ENCODE measurements at places on chromosomes 12 and 14.

GRCh38 chr12:87140262-87140661 is 884.1 kb upstream of the MGAT4C start:
- peak; percentile 51 for DNase-seq

- DNase-seq = no peak
Observed at GRCh38 chr12:88921890-88922532, 341.7 kb upstream of the KITLG start.

GRCh38 chr12:24544368-24544767 is 404.5 kb downstream of the BCAT1 start:
- DNase-seq = no peak

DNA sequence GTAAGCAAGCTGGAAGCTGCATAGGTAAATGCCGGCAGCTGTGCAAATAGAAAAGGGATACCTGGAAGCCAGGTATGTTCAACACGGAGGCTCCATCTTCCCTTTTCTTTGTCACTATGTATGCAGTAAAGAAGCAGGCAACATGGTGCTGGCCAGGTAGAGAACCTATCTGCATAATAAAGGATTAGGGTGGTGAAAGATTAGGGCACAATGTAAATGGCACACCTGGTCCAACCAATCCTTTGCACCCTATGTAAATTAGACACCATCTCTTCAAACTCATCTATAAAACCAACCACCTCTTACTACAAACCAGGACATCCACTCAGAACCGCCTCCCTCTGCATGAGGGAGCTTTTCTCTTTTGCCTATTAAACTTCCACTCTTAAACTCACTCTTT is 32.3 kb downstream of the RPS29 start:
- DNase-seq = no peak

- peak; percentile 49 for DNase-seq
Observed at GRCh38 chr12:9991876-9992275, 7.0 kb downstream of the CLEC1B start.

DNA sequence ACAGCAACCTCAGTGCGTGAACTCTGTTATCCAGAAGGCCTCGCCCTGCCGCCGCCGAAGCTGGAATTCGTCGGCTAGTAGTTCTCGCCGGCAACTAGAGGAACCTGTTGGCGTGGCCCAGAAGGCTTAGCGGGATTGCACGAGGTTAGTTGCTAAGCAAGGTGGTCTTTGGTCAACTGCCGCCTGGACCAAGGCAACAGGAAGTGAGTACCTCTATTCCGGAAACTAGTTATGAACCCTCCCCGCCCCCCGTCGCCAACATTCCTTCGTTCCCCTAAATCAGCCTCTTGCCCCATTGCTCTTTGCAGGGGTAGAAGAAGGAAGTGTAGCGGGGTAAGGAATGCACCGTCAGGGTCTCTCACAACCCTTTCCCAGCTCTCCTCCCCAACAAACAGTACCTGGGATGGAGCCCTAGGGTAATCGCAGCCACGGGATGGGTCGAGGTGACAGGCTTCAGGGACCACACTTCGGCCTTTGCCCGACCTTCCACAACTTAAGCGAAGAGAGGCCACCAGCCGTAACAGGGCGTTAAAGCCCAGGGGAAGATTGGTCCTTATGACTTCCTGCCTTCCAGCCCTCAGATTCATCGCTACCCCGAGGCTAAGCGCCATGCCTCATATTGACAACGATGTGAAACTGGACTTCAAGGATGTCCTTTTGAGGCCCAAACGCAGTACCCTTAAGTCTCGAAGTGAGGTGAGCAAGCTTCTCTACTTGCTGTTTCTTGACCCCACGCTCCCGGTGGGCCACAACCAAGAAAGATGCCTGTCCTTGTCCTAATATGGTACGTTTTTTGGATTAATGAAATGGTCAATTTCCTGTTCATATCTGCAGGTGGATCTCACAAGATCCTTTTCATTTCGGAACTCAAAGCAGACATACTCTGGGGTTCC is at the start of gene GMPR2:
TSS of gene GMPR2 (plus strand) at position 285 of the 893 bp plus-strand sequence. CDS start at position 610, 325 bp downstream.
- no peak for DNase-seq

GRCh38 chr14:20456971-20457370 is 1.9 kb downstream of the APEX1 start:
- DNase-seq = peak; percentile 75
